HAP-1 (cell line): ENCODE measurements at places on chromosomes 2 and 18.

- DNase-seq = no peak
Measured at GRCh38 chr2:186688813-186689212, 5.0 kb upstream of the FAM171B start.

DNA sequence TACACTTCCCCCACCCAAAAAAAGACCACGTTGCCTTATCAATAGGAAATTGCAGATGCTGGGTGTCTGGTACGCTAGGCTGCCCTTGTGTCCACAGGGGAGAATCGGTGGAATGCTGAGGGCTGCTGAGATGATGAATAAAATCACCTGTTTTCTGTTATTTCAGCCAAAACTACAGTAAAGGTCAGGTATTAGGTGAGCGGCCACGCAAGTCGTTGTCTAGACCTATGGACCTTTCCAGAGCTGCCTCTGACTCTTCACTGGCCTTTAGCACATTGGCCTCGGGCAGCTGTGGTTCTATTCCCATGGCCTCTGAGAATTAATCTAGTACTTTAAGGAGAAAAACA, 89.6 kb downstream of the MTCL1 start:
- no peak for DNase-seq

DNA sequence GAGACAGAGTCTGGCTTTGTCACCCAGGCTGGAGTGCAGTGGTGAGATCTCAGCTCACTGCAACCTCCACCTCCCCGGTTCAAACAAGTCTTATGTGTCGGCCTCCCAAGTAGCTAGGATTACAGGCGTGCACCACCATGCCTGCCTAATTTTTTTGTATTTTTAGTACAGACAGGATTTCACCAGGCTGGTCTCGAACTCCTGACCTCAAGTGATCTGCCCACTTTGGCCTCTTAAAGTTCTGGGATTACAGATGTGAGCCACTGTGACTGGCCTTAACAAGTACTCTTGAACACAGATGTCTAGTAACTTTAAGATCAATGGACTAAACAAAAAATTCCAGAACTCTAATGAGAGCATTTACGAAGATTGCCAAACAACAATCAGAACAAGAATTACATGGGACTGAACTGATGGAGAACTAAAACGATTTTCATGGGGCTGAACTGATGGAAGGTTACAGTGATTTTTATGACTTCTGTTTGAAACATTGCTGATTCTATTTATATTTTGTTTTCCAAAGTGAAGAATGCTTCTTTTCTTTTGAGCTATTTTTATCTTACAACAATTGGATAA, 46.5 kb upstream of the ST3GAL5 start:
- DNase-seq = no peak

DNA sequence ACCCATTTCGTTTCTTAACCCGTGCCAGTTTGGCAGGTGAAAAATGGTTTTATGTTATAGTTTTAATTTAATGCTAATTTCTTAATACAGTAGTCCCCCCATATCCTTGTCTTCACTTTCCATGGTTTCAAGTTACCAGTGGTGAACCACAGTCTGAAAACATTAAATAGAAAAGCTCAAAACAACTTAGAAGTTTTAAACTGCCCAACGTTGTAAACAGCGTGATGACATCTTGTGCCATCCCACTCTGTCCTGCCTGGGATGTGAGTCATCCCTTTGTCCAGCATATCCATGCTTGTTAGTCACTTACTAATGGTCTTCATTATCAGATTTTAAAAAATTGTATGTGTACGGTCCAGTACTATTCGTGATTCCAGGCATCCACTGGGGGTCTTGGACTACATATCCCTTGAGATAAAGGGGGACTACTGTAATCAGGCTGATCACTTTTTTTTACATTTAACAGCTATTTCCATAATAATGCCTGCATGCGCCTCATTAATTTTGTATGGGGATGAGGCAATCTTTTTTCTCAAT, 31.9 kb downstream of the SLC66A3 start:
- no peak for DNase-seq

- DNase-seq = no peak
Measured at GRCh38 chr2:17208511-17208910, 309.7 kb downstream of the RAD51AP2 start.

DNA sequence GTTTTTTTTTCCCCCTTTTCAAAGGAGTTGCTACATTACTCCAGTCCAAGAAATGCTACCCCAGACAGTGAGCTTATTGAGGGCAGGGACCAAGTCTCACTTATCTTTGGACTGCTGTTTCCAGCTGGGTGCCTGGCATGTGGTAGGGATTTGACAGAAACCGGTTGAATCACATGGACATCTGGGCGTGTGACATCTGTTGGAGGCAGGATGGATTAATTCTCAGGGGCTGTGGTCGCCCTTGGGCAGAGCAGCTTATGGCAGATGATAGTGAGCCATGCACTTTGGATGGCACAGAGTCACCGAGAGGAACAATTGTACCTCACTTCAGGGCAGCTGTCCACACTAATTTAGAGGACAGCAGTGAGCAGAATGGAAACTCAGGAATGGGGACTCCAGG, 254.6 kb upstream of the ID2 start:
- no peak for DNase-seq

DNA sequence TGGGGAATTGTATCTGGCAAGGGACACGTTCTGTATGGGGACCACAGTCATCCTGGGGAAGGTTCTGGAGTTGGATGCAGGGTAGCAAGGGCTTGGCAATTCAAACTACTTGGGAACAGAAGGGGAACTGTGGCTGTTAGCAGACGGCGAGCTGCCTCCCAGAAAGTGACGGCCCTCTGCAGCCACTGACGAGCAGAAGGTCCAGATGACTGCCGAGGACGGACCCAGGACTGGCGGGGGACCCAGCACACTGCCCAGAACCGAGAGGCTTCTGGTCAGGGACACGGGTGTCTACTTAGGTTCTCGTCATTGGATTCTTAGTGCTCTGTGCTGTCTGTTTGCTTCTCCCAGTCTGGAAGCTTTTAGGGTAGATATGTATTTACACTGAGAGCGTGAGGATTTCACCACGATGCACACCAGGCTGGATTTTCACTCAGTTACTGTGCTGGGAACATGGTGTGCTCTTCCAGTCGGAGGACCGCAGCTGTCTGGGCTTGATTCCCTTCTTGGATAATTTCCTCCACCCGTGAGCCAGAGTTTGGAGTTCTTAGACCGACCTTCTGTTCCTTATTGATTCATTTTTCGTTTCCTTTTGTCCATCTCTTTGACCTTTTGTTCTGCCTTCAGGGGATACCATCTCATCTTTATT, 13.4 kb downstream of the GPR35 start:
- DNase-seq = peak; percentile 5

DNA sequence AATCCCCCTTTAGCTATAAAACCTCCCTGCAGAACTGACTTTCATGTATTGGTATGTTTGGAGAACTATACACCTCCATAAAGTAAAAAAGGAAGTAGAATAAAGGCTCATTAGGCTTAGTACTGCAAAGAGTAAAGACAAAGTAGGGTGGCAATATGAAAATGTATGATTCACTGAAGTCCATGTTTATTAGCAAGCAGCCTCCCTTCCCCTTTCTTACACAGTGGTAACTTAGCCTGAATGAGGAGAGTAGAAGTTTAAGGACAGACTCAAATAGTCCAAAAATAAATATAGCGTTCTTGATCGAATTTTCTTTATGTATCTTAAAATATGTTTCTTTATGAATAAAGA, 1.5 kb downstream of the ZNF804A start:
- DNase-seq = no peak

DNA sequence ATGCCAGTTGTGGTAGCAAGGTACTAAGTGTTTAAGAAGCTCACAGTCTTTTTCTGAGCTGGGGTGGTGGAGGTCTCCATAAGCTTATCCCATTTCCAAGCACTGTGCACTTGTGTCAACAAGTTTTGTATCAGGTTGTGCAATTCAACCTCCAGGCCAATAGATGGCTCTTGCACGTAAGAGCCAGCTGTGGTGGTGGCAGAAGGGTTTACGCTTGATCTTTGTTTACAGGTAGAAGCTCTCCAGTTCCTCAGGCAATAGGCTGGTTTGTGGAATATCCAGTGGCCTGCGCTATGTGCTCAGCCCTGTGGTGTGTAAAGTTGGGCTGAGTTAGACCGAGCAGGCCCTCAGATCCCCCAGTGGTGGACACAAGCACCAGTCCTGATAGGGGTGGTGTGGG, 89.7 kb upstream of the CNTNAP5 start:
- no peak for DNase-seq

DNA sequence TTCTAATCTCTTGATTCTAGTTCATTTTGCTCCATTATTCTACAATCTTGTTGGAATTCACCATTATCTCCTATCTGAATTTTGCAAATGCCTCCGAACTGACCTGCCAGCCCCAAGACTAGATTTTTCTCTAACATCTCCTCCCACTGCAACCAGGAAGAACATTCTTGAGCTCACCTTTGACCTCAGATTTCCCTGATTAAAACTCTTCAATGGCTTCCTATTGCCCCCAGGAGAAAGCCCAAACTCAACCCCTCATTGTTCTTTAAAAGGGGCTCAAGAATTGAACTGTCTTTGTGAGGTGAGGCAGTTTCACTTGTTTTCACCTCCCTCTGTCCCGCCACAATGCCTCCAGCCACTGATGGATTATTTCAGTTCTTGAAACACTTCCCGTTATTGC, 784.6 kb upstream of the ZEB2 start:
- DNase-seq = no peak

- DNase-seq = no peak
Measured at GRCh38 chr2:176104316-176105077, 2.6 kb upstream of the HOXD11 start.

DNA sequence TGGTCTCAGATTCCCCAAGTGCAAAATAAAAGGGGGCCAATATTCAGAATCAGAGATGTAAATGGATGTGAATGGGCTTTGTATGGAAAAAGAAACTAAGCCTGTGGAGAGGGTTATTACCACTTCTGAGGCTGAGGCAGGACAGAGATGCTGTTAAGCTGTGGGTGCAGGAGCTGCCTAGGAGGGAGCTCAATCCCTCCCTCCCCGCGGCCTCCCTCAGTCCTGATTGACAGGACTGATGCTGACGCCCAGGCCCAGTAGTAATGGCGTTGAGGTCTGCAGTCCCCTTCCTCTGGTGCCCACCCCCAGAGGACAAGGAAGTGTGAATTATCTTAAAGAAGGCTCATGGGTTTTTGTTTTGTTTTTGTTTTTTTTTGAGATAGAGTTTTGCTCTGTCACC, 40.4 kb downstream of the PSD4 start:
- DNase-seq = no peak

GRCh38 chr2:62456721-62457539, 49.1 kb downstream of the TMEM17 start:
- peak; percentile 91 for DNase-seq

DNA sequence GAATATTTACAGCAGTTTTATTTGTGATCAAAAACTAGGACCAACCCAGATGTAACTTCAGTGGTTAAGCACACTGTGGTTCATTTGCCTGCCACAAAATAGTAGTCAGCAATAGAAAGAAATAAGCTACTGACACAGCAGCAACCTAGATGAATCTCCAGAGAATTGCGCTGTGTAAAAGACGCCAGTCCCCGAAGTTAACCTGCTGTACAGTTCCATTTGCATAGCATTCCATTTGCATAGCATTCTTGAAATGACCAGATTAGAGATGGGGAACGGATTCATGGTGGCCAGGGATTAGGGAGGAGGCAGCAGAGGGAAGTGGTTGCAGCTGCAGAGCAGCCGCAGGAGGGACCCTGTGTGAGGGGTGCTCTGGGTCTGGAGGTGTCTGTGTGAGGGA, 39.3 kb upstream of the NFATC1 start:
- DNase-seq = peak; percentile 43

GRCh38 chr2:233400961-233401360, 46.7 kb downstream of the DGKD start:
- no peak for DNase-seq

- DNase-seq = peak; percentile 68
Measured at GRCh38 chr2:239927424-239927981, 97.6 kb downstream of the NDUFA10 start.

DNA sequence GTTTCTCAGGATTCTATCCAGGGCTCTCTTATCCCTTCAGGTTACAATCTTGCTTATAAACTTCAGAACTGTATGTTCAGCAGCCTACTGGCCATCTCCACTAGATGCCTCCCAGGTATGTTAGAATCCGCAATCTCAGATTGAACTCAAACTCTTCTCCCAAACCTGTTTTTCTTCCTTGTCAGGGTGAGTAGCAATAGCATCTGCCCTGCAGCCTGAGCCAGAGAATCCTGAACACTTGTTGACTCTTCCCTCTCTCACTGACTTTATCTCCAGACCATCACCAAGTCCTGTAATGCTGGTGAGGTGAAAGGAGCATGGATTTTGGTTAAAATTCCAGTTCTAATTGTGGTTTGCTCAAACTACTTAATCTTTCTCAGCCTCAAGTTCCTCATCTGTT, 82.6 kb upstream of the ALPP start:
- no peak for DNase-seq

DNA sequence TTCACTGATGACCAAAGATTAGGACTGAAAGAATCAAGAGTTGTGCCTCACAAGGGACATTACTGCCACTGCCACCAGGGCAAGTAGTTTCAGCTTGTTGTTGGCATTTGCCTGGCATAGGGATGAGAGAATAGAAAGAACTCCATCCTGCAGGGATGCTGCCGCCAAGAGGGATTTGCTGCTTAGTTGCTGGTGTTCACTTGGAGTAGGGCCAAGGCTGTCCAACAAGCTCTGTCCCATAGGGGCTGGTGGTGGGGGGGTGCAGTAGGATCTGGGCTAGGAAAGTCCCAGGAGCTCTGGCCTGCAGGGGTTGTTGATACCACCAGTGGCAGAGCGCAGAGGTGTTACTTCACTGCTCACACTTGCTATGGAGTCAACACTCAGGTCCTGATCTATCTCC, 84.9 kb upstream of the MGAT4A start:
- no peak for DNase-seq

- no peak for DNase-seq
Measured at GRCh38 chr2:201696151-201696659, 2.2 kb downstream of the MPP4 start.

DNA sequence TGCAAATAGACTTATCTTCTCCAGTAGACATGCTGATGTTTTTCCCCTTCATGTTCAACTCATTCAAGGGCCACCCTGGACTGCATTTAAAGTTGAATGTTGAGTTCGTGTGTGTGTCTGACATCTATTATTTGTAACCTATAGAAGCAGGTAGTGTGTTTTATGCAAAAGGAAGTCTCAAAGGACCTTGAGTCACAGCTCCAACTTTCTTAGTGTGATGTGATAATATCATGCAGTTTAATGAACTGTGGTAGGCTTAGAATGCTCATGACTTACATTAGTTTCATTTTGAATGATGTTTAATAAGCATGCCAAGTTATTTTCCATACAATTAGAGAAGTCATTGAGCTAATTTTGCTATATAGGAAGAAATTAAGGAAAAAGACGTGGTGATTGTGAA, 67.9 kb downstream of the CERS6 start:
- DNase-seq = no peak

- DNase-seq = peak; percentile 28
Measured at GRCh38 chr2:182767578-182767977, 51.5 kb downstream of the DNAJC10 start.
